NCI-H1930 (cell line): ENCODE measurements at places on chromosomes 6 and 20.

DNA sequence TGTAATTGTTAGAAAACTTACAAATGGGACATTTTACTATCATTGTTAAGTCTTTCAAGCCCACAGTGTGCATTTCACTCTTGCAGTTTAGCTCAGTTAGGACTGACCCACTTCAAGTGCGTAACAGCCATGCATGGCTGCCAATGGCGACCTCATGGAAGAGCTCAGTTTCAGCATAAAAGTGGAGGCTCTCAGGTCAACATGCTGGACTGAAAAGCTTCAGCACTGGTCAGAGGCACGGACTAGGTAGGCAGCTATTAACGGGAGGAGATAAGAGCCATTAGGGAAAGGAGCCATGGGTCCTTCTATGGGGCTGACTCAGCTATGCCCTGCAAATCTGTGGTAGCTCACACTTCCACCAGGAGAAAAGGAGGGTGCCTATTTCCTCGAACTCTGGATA is 101.8 kb downstream of the TTLL2 start:
- DNase-seq, result no peak

- DNase-seq, result no peak
Measured at GRCh38 chr6:163955756-163956155, 541.2 kb downstream of the QKI start.

- DNase-seq, result no peak
Measured at GRCh38 chr20:17579369-17580039, 9.6 kb downstream of the DSTN start.

- DNase-seq, result no peak
Measured at GRCh38 chr20:62201173-62202082, 18.6 kb downstream of the MTG2 start.

GRCh38 chr6:85041376-85041775 is 277.0 kb upstream of the TBX18 start:
- DNase-seq, result no peak

- DNase-seq, result no peak
Measured at GRCh38 chr20:17854307-17854903, 114.2 kb downstream of the SNX5 start.

- DNase-seq, result no peak
Measured at GRCh38 chr20:45487231-45487635, 17.7 kb downstream of the WFDC2 start.

DNA sequence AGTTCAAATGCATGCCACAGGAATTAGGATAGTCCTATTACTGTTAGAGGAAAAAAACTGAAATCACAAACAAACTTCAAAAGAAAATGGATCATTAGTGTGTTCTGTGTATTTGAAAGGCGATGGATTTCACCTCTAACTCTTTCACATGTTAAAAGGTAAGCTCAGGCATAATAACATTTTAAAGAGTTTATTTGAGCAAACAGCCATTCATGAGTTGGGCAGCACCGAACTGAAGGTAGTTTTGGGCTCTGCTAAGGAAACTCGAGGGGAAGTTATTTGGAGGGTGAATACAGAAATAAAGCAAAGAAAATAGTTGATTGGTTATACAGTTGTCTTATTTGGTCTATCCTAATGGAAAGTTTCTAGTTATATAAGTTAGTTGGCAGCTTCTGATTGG is 546.5 kb upstream of the POU3F2 start:
- no peak for DNase-seq

DNA sequence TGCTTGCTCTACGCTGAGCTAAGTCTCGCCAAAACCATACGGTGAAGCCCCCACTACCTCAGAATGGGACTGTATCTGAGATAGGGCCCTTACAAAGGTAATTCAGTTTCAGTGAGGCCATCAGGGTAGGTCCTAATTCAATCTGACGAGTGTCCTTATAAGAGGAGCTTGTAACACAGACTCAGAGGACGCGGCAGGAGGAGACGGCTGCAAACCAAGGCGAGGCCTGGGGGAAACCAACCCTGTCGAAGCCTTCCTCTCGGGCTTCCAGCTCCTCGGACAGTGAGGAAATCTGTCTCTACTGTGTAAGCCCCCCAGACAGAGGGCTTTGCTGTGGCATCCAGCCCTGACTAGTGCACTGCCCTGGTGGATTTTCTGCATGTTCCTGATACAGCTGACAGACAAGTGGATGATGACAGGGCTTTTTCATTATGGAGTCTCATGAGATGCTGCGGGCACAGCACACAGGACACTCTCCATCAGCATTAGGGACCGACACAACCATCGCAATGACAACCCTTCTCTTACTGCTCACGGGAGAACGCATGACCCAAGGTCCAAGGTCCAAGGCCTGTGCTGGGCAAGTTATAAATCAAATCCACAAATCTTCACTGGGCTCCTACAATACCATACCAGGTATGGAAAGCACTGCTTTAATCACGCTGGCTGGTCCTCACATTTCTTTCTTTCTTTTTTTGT is 48.2 kb downstream of the SSR1 start:
- no peak for DNase-seq

DNA sequence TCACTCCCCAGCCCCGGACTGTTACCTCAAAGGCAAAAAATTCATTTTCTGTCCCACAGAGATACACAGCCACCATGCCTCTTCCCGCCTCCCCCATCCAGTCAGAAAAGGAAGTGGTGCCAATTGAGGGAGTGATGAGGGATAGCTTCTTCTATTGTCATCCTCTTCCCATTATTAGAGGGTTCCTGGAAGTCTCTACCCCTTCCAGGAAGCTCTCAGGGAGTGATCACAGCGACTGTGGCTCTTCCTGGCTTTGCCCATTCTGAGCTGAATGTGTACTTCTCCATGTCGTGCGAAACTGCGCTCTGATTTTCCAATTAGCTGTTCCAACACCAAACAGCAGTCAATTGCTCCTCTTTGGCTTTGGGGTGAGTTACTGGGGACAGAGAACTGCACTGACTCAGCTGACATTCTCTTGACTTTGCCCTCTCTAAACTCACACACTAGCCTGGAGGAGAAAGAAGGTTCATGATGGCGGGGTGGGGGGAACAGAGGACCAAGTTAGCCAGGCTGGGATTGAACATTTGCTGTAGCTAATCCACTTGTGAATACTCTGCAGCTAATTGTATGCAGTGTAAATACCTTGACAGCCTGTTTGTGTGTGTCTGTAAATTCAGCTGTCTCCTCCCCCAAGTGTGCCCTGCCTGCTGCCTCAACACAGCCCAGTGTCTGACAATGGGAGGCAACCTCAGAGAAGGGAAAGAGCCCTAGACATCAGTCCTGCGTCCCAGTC is 2.4 kb upstream of the MDGA1 start:
- DNase-seq, result no peak

- no peak for DNase-seq
Measured at GRCh38 chr6:33451606-33452005, 2.8 kb upstream of the ZBTB9 start.

DNA sequence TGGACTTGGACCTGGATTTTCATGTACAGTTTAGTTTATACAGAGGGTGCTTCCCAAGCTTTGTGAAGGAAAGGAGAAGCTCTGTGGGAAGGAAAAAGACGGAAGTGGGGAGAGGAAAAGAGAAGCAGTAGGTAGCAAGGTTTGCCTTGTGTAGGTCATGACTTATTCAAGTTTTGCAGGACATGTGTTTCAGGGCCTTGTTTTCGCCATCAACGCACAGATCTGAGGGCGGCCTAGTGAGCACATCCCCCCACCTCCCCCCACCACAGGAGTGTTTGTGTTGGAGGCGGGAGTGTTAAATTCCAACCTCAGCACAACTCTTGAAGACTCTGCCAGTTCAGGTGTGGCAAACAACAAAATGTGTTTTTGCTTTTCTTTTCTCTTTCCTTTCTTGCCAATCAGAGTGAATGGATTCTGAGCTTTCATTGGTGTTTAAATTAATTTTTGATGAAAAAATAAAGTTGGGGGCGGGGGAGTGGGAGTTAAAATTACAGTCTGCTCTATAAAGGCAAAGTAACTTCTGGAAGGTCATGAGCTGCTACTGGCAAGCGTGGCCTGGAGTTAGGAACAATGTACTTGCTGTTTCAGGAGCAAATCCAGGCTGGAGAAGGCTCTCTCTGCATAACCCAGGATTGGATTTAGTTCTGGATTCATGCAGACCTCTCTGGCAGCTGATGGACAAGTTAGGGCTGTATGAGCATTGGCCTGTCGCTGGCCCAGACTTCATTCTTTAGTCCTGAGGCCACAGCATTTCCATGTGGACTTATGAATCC is 338.5 kb downstream of the CD83 start:
- no peak for DNase-seq

DNA sequence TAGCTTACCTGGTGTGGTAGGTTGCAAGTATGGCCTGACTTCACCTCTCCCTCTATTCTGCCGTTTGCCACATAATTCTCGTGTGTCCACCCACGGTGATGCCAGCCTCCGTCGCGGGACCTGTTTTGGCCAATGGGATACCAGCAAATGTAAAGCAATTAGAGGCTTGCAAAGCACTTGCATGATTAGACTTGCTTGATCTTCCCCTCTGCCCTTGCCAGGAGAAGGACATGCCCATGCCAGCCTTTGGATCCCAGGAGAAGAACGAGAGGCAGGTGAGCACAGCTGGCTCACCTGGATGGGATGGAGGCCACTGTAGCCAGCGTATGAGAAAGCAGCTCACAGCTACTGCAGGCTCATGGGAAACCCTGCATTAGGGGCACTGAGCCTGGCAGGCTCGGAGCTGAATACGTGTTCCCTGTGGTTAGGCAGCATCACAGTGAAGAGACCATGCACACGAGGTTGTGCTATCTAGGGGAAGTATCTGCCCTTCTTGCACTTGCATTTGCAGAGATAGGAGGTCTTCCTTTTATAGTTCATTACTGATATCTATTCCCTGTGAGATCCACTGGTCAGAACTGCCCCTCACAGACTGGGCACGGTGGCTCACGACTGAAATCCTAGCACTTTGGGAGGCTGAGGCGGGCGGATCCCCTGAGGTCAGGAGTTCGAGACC is 62.4 kb downstream of the TMEM242 start:
- no peak for DNase-seq

- no peak for DNase-seq
Measured at GRCh38 chr6:142860498-142860897, 84.5 kb downstream of the HIVEP2 start.

DNA sequence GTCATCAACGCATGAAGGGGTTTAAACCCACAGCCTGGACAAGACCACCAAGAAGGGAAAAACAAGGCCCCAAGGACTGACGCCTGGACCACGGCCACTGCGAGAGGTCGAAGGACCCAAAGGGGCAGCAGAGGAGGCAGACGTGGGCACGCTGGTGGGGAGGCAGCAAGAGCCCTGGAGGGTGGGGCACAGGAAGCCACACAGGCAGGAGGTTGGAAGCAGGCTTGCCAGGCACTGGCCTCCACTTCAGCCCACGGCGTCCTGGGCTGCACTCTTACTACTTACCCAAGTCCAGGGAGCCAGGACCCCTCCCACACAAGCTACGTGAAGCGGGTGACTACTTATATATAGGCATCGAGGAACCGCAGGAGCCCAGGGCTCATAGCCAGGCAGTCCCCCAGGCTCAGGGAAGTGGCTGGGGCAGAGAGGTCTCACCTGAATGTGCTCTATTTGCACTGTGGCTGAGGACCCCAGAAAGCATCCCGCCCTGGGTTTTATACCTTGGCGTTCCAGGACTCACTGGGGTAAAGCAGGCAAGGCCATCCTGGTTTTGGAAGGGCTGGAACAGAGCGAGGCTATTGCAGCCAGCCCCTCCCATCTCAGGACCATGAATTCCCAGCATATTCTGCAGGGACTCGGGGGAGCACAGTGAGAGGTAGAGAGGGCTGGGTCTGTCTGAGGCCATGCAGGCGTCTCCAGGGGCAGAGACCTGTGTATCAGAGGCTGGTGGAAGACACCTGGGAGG is 113.8 kb upstream of the AFDN start:
- no peak for DNase-seq

DNA sequence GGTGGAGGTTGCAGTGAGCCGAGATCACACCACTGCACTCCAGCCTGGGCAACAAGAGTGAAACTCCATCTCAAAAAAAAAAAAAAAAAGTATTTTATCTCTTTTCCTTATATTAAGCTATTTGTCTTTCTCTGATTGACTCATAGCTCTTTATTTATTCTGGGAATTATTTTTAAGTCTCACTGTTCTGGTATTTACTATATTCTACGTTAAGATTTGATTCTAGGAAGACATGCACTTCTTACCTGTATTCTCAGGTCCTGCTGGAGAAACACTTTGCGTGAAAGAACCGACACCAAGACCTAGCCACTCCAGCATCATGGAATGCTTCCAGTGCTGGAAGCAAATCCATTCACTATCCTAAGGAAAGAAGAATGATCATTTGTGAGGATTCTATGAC is 17.6 kb downstream of the ZNFX1 start:
- DNase-seq, result no peak

GRCh38 chr6:141552463-141552862 is 580.3 kb upstream of the GJE1 start:
- no peak for DNase-seq

GRCh38 chr6:74066168-74066871 is 370.3 kb downstream of the CD109 start:
- DNase-seq, result no peak

- DNase-seq, result no peak
Measured at GRCh38 chr6:120735641-120736040, 598.6 kb downstream of the TBC1D32 start.

DNA sequence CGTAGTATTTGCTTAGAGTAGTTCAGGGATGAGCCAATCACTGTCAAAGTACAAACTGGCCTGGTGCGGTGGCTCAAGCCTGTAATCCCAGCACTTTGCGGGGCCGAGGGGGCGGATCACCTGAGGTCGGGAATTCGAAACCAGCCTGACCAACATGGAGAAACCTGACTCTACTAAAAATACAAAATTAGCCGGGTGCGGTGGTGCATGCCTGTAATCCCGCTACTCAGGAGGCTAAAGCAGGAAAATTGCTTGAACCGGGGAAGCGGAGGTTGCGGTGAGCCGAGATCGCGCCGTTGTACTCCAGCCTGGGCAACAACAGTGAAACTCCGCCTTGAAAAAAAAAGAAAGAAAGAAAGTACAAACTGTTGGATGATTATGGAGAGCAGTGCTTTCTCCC is 27.5 kb upstream of the JARID2 start:
- DNase-seq, result no peak

DNA sequence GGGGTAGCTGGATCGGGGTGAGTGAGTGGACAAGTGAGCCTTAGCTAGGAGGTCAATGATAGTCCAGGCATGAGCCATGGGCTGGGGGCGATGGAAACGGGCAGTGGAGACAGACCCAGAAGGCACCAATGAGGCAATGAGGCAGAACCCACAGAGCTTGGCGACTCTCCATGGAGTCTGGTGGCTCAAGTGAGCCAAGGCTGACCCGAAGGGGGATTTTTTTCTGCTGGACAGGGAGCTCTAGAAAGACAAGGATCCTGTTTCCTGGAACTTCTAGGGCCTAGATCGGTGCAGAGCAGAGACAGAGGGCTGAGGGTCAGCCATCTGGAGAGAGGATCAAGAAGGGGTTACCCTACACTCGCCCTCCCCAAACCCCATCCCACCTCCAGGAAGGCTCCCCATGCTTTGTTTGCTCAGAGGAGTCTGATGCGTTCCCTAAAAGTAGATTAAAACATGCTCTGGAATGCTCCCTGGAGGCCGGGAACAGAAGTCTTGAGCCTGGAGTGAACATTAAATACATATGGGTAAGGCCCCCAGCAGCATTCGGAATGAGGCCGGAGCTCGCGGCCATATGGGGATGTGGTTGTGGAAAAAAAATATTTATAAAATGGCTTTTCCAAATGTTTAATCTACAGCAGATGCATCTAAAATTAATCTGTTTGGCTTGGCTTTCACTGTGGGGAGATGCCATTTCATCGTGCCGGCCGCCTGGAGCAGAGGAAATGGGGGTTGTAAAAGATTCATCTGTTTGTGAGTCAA is 237.8 kb upstream of the PMEPA1 start:
- no peak for DNase-seq
